ENCODE measurements at places on chromosomes 12 and 14.

- DNase-seq, result no peak
Observed at GRCh38 chr12:29534935-29535334, 37.4 kb upstream of the OVCH1 start.

DNA sequence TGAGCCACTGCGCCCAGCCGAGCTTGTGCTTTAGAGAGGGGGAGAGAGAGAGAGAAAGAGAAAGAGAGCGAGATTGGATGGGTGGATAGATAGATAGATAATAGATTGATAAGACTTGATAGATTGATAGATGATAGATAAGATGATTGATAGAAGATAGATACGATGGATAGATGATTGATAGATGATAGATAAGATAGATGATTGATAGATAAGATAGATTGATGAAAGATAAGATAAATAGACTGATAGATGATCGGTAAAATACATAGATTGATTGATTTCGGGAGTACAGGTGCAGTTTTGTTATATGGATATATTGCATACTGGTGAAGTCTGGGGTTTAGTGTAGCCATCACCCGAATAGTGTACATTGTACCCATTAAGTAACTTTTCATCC is 65.9 kb downstream of the SPRING1 start:
- no peak for DNase-seq

- DNase-seq, result no peak
Observed at GRCh38 chr12:127401536-127401935, 865.4 kb upstream of the TMEM132C start.

DNA sequence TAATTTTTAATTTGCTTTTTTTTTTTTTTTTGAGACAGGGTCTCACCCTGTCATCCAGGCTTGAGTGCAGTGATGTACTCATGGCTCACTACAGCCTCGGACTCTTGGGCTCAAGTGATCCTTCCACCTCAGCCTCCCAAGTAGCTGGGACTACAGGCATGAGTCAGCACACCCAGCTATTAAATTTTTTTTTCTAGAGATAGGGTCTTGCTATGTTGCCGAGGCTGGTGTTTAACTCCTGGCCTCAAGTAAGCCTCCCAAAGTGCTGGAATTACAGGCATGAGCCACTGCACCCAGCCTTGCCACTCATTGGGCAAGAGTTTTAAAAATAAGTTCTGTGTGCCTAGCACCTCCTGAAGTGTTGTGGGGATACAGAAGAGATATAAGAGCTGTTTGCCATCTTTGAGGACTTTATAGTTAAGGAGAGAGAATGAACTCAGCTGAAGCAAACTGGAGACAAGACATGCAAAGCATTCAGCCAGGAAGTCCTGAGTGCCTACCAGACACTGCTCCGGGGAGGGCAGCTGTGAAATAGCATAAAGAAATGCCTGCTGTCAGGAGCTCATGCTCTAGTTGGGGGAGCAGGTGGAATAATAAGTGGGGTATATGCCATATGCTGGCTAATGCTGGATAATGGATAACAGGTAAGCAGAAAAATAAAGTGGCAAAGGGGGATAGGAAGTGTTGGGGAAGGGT is 15.0 kb upstream of the EMP1 start:
- DNase-seq, result no peak

DNA sequence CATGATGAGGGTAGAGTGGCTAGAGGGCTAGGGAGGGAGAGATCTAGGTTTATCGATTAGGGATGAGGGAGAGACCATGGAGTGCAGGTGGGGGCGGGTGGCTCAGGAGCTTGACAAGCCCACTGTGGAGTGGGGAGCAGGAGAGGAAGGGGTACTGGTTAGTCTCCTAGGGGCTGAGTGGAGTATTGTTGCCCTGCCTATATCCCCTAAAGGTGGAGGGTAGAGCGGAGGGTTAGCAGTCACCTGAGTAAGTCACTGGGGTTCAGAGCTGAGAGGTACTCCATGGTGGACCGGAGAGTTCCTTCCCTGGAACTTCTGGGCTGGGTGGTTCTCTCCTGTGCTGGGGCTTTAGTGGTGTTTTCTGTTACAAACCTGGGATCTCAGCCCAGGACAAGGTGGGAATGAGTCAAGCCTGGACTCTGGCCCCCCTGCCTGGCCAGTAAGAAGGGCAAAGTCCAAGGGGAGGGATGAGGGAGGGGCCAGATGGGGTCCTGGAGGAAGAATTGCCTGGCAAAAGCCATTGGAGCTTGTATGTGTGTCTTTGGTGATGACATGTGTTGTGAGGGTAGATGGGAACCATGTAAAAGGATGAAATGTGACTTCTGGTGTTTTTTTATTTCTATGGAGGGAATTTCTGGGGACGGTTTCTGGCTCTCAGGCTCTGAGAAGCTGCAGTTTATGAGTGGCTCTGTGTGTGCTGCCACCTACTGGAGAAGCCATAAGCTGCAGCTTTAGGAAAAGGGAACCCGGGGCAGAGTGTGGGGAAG is at the start of gene CIDEB:
Gene CIDEB, minus strand, starts transcription at position 403 of the 767 bp plus-strand sequence. Its CDS starts 119 bp downstream, at position 284.
- peak; percentile 53 for DNase-seq

- DNase-seq, result no peak
Observed at GRCh38 chr14:105436891-105437722, 17.5 kb downstream of the MTA1 start.

GRCh38 chr12:71935594-71935993 is 3.1 kb upstream of the TPH2 start:
- DNase-seq, result no peak

- no peak for DNase-seq
Observed at GRCh38 chr14:30957813-30958370, 67.6 kb upstream of the AP4S1 start.

DNA sequence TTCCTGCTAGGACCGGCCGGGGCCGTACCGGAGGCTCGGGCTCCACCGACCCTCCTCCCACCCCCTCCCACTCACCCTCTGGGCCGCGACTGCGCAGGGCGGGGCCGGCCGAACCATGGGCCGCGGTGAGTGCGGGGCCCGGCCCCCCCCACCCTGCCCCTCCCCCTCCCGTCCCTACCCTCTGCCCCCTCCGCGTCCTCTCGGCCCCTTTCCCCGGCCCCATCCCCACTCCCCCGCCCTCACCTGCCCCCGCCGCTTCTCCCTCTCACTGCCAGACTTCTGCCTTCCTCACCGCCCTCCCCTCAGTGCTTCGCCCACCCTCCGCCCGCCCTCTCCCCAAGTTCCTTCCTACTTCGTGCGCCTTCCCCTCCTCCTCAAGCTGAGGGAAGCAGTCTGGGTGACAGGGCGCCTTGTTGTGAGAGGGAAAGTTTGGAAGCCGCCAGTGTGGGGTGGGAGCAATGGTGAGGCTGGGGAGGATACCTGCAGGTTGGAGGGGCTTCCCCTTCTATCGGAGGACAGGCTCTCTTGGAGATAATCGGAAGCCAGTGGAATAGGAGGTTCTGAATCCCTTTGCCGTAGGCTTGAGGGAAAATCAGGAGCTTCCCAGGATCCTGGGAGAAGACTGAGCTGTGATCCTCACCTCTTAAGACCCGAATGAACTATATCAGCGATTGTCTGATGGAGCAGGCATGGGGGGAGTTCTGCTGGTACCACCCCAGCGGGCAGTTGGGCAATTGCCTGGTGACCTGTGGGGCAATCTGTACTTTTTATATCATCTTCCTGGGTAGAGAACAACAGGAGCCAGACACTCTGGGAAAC is 472 bp downstream of the MBD6 start:
- peak; percentile 43 for DNase-seq

GRCh38 chr14:80379035-80379434 is 167.7 kb upstream of the DIO2 start:
- no peak for DNase-seq

DNA sequence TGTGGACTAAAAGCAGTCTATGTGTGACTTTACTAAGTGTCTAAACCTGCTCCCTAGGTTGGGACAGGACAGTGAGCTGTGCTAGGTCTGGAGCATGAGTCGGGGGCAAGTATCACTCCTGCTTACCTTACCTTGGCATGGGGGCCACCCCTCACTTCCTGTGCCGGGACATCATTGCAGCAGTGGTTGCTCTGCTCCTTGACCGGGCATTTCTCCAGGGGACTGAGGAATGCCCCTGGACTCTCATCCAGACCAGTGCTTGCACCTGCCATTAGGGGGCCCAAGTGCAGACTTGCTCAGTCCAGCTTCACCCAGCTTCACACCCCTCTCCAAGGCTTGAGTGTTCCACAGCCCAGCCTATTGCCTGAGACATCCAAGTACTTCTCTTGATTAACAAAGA is 84.7 kb upstream of the NELL2 start:
- DNase-seq, result no peak

GRCh38 chr12:30450872-30451271 is 244.8 kb downstream of the IPO8 start:
- no peak for DNase-seq

GRCh38 chr12:65905405-65905804 is 81.1 kb downstream of the HMGA2 start:
- DNase-seq, result no peak

GRCh38 chr12:107329569-107330324 is 236.4 kb upstream of the CRY1 start:
- no peak for DNase-seq

DNA sequence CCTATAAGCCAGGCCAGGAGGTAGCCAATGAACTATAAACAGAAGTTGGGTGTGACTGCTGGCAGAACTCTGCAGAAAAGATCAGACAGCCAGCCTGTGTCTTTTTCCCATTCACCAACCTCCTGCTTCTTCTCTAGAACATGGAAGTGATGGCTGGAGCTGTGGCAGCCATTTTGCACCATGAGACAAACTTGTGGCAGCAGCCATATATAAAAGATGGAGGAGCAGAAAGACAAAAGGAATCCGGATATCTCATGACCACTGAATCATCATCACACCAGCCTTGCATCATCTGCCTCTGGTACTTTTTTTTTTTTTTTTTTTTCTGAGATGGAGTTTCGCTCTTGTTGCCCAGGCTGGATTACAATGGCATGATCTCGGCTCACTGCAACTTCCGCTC is 8.7 kb downstream of the BEGAIN start:
- no peak for DNase-seq

- DNase-seq, result no peak
Observed at GRCh38 chr12:22698576-22698975, 73.6 kb downstream of the ETNK1 start.

GRCh38 chr14:106044949-106045596 is 518.7 kb downstream of the TMEM121 start:
- DNase-seq, result peak; percentile 78

- DNase-seq, result no peak
Observed at GRCh38 chr12:60872219-60872618, 1276.4 kb downstream of the SLC16A7 start.

DNA sequence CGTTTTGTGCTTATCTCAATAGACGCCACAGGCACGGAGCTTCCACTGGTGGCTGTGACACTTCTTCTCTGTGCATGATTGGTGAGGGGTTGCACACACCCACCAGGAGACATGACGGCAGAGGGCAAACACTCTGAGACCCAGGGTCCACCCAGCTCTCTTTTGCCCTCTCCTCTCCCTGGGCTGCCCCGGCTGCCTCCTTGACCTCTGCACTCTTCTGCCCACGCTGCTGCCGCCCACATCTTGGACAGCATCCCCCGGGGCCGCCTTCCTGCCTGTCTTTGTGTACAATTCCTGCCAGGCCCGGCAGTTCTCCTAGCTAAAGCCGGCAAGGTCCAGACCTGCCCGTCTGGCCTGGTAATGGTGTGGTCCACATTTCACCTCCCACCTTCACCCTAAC is 44.7 kb downstream of the DPF3 start:
- DNase-seq, result no peak

DNA sequence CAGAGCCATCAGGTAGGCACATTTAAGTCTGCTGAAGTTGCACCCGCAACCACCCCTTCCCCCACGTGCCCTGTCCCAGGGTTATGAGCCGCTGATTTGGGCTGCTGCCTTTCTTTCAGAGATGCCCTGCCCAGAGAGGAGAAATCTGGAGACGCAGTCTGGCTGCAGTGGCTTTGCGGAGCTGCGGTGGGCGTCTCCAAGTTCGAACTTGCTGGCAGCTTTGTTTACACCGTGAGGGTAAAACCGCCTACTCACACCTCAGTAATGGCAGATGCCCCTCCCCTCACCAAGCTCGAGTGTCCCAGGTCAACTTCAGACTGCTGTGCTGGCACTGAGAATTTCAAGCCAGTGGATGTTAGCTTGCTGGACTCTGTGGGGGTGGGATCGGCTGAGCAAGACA is 14.7 kb downstream of the PTCSC3 start:
- DNase-seq, result no peak

GRCh38 chr12:74624201-74624600 is 86.6 kb downstream of the ATXN7L3B start:
- no peak for DNase-seq

DNA sequence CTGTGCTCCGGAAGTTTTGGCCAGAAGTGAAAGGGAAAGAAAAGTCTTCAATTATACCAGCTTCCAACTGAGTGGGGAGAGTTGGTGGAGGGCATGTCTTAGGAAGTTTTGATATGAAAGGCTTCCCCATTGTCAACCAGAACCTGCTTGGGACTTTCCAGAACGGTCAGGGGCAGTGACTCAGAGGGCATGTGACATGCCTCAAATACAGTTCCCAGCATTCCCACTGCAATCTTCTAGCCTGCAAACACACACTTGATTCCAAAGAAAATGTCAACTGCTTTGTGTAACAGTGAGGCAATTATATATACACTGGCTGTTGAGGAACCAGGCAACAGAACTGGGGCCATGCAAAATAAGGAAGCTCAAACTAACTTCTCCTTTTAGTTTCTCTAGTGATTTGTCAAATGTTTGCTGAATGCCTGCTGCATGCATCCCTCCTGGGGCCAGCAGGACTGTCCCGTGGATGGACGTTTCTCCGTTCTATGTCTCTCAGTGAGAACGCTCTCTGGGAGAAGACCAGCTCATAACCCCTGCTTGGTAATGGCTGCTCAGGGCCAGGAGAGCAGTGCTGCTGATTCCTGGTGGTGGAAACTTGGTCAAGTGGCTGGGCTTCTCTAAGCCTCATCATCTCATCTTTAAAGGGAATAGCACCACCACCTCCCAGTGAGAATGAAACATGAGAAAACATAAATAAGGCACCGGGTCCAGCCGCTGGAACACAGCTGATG is 18.3 kb downstream of the SLC25A47 start:
- no peak for DNase-seq

GRCh38 chr14:69985463-69985862 is 106.2 kb downstream of the SMOC1 start:
- DNase-seq, result no peak

DNA sequence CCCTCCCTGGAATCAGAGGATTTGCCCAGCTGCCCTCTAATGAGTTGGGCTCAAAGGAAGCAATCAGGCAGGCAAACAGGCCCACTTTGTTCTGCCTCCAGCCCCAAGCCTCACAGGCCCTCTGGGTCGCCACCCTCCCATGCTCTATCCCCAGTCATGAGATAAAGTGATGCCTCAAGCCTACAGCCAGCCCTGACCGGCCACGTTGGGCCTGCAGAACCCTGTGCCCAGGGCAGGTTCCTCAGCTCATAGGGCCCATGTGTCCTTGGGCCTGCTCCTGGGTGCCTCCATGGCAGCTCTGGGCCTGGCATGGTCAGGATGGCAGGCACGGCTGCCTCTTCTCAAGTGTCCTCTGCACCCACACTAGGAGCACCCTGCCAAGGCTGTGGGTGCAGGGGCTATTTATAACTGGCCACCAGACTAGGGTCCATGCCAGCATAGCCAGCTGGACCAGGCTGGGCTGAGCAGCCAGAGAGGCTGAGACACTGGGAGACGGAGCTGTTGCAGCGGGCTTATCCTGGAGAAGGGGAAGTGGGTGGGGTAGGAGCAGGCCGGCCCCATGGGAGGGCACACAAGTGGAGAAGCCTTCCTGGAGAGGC is 20.2 kb downstream of the HDAC7 start:
- no peak for DNase-seq

- peak; percentile 17 for DNase-seq
Observed at GRCh38 chr14:58072288-58073071, 79.5 kb downstream of the ARMH4 start.
